ENCODE measurements at places on chromosomes 16 and 17. TPM values are rescaled to one million over a fixed set of nuclear protein-coding genes. Genes with fewer than 3 reads are reported as not detected.

MTMR4 gene
- 15.7 TPM for total RNA-seq

GRCh38 chr16:65045961-65046360 lies 75.9 kb downstream of the CDH11 start:
- no peaks in the 10 kb centered on the region for H3K4me1 ChIP-seq
- no peak overlapping the region for H3K4me3 ChIP-seq
- no peak for DNase-seq
- no peaks in the 10 kb centered on the region for H3K36me3 ChIP-seq
- no peaks in the 10 kb centered on the region for H3K27me3 ChIP-seq

DNA sequence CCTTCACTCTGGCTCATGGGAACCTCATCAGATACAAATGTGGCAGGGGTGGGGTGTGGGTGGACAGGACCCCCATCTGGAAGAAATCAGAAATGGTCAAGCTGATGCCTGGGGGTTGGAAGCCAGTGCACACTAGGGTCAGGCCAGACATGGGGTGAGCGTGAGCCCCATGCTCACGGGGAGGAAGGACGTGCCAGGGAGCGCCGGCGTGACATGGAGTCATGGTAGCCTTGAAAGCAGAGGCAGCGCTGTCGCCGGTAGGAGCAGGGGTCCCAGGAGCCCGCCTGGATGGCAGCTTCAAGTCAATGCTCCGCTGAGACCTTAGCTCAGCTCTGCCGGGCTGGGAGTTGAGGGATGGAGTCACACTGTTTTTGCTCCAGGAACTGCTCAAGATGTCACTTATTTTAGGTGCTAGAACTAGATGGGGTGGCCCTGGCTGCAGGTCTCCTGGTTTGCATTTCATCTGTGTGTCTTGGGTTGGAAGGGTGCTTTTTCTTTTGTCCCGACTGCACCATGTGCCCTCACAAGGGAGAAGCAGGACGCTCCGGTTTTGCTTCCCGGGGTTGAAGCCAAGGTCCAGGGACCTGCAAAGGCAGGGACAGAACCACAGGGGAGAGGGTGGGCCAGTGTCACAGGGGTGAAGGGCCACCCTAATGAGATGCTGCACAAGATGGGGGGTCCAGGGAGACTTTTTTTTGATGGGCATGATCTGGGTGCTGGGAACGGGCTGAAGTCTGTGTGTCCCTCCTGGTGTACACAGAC lies 51.4 kb downstream of the USP22 start:
- no peaks in the 10 kb centered on the region for H3K36me3 ChIP-seq
- H3K4me3 ChIP-seq = no peak overlapping the region
- peaks cover 13% of the 10 kb centered on the region for H3K4me1 ChIP-seq
- no peak for DNase-seq
- H3K27me3 ChIP-seq = no peaks in the 10 kb centered on the region

DNA sequence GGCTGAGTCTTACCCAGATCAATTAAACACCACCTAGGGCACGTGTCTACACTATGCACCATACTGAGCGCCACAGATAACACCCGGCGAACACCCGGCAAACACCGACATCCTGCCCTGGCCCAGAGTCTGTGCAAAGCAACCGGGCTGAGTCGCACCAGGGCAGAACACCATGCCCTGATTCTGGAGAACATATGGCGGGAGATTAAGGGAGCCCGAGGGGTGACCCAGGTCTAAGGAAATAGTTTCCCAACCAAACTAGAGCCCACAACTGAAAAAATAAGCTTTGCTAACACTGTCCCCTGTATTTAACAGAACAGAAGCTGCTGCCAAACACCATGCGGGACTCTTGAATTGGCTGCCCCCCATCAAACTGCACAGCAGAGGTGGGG lies 22.1 kb downstream of the MYO18A start:
- DNase-seq = no peak
- no peaks in the 10 kb centered on the region for H3K36me3 ChIP-seq
- H3K27ac ChIP-seq = peak overlapping the region; percentile 42
- peaks cover 69% of the 10 kb centered on the region for H3K4me1 ChIP-seq

DNA sequence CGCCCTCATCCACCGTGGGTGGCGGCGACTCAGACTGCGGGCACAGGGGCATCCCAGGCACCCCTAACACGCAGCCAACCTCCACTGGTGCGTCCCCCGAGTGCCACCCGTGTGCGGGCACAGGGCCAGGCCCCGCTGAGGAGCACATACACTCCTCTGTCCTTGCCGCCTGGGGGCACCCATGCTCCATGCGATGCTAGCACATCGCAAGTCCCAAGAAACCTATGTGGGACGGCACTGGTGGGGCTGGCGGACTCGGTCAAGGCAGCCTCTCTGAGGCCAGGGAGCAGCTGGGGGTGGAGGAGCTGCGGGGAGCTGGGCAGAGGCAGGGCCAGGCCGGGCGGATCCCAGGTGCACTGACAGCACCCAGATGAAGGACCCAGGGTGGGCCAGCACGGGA lies 4.0 kb downstream of the ZNF598 start:
- H3K4me3 ChIP-seq = no peak overlapping the region
- no peak overlapping the region for H3K27ac ChIP-seq
- H3K4me1 ChIP-seq = peaks cover 67% of the 10 kb centered on the region

- peak overlapping the region; percentile 29 for H3K4me3 ChIP-seq
- peak overlapping the region; percentile 83 for H3K27ac ChIP-seq
- no peaks in the 10 kb centered on the region for H3K36me3 ChIP-seq
- DNase-seq = no peak
- peaks cover 96% of the 10 kb centered on the region for H3K4me1 ChIP-seq
Observed at GRCh38 chr16:88769617-88770460, 15.2 kb downstream of the PIEZO1 start.

Measured in vagina (tissue), 2 donors.